ENCODE measurements at places on chromosomes 5 and 9.

DNA sequence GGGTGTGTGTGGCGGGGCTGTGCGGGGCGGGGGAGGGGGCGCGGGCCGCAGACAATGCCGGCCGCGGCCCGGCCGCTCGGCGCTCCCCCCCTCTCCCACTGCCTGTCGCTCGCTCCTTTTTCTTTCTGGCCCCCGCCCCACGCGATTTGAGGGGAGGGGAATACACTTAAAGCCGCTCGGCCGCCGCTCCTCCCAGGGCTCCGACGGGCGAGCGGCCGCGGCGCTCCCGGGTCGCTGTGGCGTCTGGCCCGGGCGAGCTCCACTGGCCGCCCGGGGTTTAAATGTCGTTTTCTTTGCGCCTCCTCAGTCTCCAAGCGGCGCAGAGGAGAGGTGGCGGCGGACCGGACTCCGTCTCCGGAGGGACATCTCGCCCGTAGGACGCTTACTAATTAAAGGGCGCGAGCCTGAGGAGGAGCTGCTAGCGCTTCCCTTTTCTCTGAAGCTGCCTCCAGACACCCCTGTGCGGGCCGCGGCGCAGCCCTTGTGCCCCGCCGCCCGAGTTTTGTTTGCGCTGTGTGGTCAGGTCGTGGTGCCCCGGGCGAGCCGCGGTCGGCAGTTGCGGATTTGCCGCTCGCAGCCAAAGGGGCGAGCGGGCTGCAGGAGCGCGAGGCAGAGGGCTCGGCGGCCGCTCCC lies 1.4 kb downstream of the ZSWIM6 start:
- peak; percentile 9 for DNase-seq

DNA sequence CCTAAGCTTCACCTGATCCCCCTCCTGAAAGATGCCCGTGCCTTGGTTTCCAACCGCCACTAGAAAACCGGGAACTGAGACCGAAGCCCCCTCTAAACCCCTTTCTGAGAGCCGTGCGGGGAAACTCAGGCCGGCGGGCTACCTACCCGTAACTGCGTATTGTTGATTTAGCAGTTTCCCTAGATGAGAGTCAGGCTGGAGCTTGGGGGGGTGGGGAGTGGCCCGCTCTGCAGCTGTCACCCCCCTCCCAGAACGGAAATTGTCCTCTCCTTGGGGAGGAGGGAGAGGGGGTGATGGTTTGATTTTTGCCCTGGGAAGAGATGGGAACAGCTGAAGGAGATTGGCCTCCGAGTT lies 2.5 kb downstream of the CXXC5 start:
- DNase-seq, result no peak

DNA sequence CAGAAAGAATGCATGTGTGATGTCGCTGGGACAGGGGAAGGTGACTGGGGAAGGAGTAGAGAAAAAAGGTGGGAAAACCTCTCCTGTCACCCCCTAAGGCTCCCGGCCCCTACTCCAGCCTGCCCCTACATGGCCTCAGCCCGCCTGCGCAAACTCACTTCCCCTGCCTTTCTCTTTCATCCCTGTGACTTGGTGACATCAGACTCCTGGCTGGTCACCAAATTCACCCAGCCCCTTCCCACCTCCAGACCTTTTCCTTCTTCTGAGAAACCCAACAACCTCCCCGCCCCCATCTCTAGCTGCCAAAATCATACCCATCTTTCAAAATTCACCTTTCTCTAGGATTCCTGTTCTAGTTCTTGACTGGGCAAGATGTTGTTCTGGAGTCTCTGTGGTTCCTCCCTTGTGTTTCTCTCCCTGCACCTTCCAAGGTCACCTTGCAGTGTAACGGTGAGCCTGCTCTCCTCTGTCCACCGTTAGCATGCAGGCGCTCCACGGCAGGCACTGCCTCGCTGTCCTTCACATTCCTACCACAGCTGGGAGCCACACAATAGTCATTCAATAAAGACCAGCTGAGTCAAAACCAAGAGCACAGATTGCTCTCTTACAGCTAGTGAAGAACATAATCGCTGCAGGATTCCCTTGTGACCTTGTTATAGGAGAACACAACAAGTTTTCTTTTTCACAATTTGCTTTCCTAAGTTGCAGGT lies 134.5 kb downstream of the FANCC start:
- no peak for DNase-seq

GRCh38 chr5:166562246-166562645 lies 1729.2 kb upstream of the WWC1 start:
- DNase-seq, result no peak

DNA sequence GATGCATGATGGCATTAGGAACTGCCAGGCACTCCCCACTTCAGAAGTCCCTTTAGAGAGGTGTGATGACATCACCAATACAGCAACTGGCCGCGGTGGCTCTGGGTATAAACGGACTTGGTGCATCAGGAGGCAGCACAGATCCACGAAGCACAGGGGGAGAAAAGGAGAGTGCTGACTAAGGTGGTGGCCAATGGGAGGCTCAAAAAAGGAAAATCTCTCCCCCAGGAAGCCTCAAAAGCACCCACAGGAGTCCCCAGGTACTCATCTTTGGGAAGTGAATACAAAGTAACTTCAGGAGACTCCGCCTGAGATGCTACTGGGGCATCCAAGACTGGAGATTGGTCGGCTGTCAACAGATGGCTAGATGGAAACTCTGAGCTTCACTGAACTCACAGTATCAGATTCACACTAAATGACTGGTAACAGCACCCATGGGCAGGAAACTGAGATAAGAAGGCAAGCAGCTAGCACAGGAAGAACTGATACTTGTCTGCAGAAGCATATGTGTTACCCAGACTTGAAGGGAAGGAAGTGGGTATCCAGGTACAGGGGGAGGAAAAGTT lies 7.6 kb downstream of the TTC39B start:
- peak; percentile 35 for DNase-seq

DNA sequence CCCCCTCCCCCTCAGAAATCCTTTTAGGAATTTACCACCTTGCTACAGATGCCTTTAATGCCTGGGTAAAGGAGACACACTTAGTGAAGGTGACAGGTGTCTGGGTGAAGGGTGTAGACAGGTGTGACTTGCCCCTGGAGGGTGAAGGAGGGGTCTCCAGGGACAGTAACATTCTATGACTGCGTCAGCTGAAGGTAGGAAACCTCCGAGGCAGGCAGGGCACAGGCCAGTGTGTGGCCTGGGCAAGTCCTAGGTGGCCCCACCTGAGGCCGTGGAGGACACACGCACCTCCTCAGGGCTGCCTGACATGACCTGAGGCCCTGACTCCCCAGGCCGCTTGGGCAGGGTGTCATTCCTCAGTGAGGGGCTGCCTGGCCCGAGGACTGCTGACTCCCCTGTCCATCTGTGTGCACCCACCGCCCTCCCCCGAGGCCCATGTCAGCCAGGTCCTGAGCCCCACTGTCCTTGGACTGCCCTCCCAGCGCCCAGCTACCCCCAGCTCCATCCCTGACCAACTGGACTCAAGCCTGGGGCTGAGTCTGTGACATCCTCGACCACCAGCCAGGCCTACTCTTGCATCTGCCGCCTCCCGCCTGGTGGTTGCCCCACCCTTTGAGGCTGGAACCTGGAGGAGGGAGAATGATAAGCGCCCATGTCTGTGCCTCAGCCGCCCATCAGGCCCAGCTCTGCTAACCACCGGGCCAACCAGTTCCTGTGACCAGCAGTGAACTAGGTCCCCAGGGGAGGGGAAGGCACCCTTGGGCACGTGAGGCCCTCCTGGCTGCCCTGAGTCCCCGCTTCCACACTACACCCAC lies 18.4 kb downstream of the CARD19 start:
- DNase-seq, result no peak

- DNase-seq, result no peak
Measured at GRCh38 chr5:14699159-14699558, 34.6 kb downstream of the OTULIN start.

- no peak for DNase-seq
Measured at GRCh38 chr9:96646081-96646991, 8.8 kb downstream of the PRXL2C start.
